ENCODE measurements at places on chromosomes 16 and 17. TPM values are rescaled to one million over a fixed set of nuclear protein-coding genes. Genes with fewer than 3 reads are reported as not detected.

DNA sequence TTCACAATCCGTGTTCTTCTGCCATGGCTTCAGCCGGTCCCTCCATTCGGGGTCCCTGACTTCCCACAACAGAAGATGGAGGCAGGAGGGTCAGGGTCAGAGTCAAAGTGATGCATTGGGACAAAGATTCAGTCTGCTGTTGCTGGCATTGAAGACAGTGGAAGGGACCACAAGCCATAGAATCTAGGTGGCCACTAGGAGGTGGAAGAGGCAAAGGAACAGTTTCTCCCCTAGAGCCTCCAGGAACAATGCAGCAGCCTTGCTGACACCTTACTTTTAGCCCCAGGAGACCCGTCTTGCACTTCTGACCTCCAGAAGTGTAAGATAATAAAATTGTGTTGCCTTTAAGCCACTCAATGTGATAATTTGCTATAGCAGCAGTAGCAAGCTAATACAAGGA, 55.9 kb downstream of the MFSD11 start:
- no peak overlapping the region for H3K27ac ChIP-seq
- H3K4me1 ChIP-seq, result peaks cover 10% of the 10 kb centered on the region
- H3K27me3 ChIP-seq, result no peaks in the 10 kb centered on the region
- no peaks in the 10 kb centered on the region for H3K36me3 ChIP-seq

DNA sequence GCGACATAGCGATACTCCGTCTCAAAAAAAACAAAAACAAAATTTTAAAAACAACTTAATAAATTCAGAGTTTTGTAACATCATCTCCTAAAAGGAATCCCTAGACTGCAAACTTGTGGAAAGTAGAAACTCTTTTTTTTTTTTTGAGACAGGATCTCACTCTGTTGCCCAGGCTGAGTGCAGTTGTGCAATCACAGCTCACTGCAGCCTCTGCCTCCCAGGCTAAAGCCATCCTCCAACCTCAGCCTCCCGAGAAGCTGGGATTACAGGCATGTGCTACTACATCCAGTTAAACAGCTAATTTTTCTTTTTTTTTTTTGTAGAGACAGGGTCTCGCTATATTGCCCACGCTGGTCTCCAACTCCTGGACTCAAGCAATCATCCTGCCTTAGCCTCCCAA, 19.7 kb downstream of the EZH1 start:
- H3K36me3 ChIP-seq, result peaks cover 40% of the 10 kb centered on the region
- H3K27me3 ChIP-seq, result no peaks in the 10 kb centered on the region
- no peak overlapping the region for H3K4me3 ChIP-seq
- no peak for DNase-seq
- H3K4me1 ChIP-seq, result no peaks in the 10 kb centered on the region

- H3K36me3 ChIP-seq, result no peaks in the 10 kb centered on the region
- DNase-seq, result no peak
- no peak overlapping the region for H3K27ac ChIP-seq
- no peak overlapping the region for H3K4me3 ChIP-seq
- no peaks in the 10 kb centered on the region for H3K27me3 ChIP-seq
- H3K4me1 ChIP-seq, result no peaks in the 10 kb centered on the region
Measured at GRCh38 chr17:51516924-51517323, 256.6 kb downstream of the UTP18 start.

DNA sequence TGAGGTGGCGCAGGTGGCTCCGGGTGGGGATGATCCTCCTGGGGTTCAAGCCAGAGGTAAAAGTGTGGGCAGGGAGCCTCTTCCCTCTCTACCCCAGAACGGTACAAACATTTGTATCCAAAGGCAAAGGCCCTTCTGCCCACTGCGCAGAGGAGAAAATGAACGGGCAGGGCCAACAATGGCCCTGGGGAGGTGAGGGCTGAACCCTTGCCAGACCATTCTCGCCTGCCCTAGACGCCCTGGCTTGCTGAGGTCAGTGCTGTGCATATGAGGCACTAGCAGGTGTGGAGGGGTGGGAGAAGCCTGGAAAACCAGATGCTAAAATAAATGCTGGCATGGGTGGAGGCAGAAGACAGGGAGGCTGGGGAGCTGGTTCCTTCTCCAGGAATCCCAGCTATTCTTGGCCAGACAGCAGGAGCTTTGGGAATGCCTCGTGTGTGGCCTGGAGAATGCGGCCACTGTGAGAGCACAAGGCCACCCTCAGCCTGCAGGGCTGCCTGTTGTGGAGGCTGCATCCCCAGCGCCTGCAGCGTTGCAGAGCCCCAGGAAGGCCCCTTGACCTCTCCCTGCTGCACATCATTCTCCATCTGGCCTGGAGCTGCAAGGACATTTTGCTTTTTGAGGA, 4.5 kb downstream of the C17orf50 start:
- H3K27ac ChIP-seq, result no peak overlapping the region
- H3K27me3 ChIP-seq, result peaks cover 25% of the 10 kb centered on the region
- H3K4me3 ChIP-seq, result no peak overlapping the region
- DNase-seq, result peak; percentile 92

DNA sequence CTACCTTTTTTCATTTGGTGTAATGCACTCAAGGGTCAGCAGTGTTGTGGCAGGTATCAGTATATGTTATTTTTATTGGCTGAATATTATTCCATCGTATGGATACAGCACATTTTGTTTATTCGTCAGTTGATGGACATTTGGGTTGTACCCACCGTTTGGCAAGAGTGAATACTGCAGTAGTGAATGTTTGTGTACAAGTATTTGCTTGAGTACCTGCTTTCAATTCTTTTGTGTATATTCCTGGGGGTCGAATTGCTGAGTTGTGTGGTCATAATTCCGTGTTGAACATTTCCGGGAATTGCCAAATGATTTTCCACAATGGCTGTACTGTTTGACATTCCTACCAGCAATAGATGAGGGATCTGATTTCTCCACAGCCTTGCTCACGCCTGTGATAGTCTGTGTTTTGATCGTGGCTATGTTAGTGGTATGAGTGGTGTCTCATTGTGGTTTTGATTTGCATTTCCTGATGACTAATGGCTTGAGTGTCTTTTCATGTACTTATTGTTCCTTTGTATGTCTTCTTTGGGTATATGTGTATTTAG, 108.4 kb downstream of the OR1D5 start:
- no peaks in the 10 kb centered on the region for H3K27me3 ChIP-seq
- peak; percentile 94 for DNase-seq
- peak overlapping the region; percentile 86 for H3K27ac ChIP-seq
- H3K4me3 ChIP-seq, result peak overlapping the region; percentile 28

GRCh38 chr17:70276906-70277305, 107.6 kb downstream of the KCNJ2 start:
- no peaks in the 10 kb centered on the region for H3K4me1 ChIP-seq
- no peaks in the 10 kb centered on the region for H3K36me3 ChIP-seq
- DNase-seq, result no peak
- no peaks in the 10 kb centered on the region for H3K27me3 ChIP-seq
- no peak overlapping the region for H3K4me3 ChIP-seq

- H3K36me3 ChIP-seq, result peaks cover 38% of the 10 kb centered on the region
- H3K27me3 ChIP-seq, result no peaks in the 10 kb centered on the region
Measured at GRCh38 chr17:81553018-81553615, 964 bp upstream of the FAAP100 start.

DNA sequence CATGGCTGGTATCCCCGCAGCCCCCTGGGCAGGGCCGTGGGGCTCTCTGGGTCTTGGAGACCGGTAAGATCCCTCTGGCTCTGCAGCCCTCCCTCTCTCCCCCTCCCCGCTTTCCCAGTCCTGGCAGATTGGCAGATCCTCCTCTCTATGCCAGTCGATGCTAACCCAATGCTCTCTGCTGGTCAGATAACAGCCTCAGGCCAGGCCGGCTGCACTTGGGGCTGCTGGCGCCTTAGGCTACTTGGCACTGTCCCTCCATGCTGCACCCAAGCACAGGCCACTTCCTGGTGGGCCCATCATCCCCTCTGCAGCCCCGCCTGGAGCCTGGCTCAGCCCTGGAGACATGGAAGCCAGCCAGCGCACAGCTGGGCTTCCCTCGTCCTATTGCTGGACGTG, 81.7 kb downstream of the RTN4RL1 start:
- DNase-seq, result peak; percentile 75
- no peaks in the 10 kb centered on the region for H3K27me3 ChIP-seq
- no peak overlapping the region for H3K4me3 ChIP-seq
- no peak overlapping the region for H3K27ac ChIP-seq
- H3K4me1 ChIP-seq, result no peaks in the 10 kb centered on the region

DNA sequence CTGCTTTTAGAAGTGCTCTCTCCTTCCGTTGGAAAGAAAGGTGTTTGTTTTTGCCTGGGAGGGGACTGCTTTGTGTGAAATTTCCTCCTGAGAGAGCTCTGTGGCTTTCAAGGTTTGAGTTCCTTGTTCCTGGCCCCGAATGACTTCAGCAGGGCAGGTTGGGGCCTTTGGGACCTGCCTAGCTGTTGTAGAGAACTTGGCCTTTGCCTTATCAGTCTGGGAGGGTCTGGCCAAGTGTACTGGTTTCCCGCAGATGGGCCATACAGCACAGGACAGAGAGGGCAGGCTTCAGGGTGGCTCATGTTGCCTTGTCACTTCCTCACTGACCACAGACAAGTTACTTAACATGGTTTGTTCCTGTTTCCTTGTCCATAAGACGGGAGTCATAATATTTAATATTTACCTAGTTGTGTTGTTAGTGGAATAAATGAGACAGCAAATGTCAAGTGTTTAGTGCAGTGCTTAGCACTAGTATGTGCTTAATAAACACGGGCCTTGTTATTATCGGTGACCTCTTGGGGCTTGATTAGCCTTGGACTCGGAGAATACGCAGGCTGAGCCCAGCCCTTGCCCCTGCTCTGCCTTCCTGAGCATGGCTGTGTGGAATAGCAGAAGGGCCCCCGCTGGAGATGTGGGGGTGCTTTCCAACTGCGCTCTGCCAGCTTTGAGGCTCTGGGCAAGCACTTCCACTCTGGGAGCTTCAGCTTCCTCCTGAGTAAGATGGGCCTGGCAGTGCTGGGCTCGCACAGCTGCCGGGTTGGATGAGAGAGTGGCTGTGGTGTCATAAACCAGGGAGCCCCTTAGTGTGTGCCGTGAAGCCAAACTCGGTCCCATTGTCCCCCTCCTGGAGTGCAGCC, 6.6 kb downstream of the PRSS8 start:
- no peak overlapping the region for H3K4me3 ChIP-seq
- H3K36me3 ChIP-seq, result peaks cover 8% of the 10 kb centered on the region
- H3K27ac ChIP-seq, result no peak overlapping the region
- peak; percentile 73 for DNase-seq
- H3K4me1 ChIP-seq, result no peaks in the 10 kb centered on the region

GRCh38 chr17:63278728-63279442, 167.2 kb downstream of the CYB561 start:
- H3K4me3 ChIP-seq, result no peak overlapping the region
- no peak for DNase-seq
- peak overlapping the region; percentile 74 for H3K27ac ChIP-seq
- no peaks in the 10 kb centered on the region for H3K27me3 ChIP-seq

DNA sequence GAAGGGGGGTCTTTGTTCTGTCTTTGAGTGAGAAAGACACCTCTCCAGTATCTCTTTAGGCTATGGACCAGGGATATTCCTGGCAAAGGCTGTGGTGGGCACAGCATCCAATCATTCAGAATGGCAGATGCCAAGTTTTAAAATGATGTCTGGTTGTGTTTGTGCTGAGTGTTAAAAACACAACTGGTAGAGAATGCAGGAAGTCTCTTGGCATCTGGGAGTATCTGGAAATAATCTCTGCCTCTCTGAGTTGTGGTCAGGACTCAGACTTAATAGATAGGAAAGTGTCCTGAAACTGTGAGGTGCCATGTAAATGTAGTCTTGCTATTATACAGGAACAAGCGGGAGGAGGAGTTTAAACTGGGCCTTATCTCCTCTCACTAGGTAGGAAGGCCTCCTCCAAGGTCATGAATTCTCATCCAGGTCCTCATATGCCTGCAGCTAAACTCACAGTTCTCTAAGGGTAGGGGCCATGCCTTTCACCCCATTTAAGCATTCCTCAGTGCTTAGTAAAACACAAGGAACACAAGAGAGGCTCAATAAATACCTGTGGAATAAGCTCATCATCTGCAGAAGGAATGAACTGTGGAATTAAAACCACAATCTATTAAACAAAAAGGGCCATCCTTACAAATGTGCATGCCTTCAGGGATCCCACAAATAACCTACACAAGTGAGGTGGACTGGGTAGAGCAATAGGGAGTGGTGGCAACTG, 317.6 kb downstream of the CBLN1 start:
- H3K36me3 ChIP-seq, result no peaks in the 10 kb centered on the region
- peaks cover 22% of the 10 kb centered on the region for H3K4me1 ChIP-seq
- no peaks in the 10 kb centered on the region for H3K27me3 ChIP-seq
- H3K27ac ChIP-seq, result peak overlapping the region; percentile 39
- no peak for DNase-seq

BAHCC1 gene
- total RNA-seq, result 11.2 TPM

MYOCD gene
- total RNA-seq, result under 0.01 TPM

TBC1D3E gene
- total RNA-seq, result not detected

Data from osteoblast (primary cell).